Right kidney (tissue), 9 donors: ENCODE measurements at places on chromosomes 2 and 18.
A peak's percentile ranks its signal among the peaks of the same experiment; 100 is the strongest.

DNA sequence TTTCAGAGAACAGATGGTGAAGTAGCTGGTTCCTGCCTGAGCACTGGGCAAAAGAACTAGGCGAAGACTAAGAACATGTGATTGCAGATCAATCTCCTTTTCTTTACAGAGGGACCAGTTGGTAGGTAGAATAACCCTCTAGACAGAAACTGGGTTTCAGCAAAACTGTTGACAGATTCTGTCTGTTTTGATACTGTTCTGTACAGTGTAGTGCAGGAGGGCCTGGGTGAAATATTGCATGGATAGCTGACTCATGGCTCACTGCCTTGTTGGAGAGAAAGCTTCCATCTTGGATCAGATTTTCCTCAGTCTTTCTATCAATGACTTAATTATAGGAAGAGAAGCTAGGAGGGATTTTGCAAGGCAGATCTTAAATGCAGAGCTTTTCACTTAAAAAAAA, 95.8 kb downstream of the ZNF532 start:
- DNase-seq: no peak

DNA sequence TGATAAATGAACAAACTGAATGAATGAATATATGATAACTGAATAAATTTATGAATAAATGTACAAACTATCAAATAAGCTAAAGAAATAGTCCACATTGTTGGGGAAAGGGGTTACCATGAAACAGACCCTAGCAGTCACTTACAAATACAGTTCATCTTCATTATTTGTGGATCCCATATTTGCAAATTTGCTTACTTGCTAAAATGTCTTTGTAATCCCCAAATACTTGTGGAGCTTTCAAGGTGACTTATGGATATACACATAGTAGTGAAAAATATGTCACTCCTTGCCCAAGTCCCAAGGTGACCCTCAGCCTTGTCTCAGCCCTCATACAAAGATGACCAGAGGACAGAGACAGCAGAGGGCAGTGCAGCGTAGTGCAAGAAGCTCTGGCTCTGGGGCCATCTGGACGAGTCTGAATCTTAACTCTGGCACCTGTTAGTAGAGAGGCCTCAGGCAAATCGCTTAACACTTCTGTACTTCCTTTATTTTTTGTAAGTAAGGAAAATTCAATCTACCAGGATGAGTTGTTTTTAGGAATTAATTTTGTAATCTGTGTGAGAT, 3.1 kb downstream of the PAIP2B start:
- no peak for DNase-seq

- DNase-seq: no peak
Observed at GRCh38 chr2:42567364-42567763, 1.1 kb upstream of the MTA3 start.

- DNase-seq: peak; percentile 90
Observed at GRCh38 chr18:58044370-58045241, 580 bp downstream of the NEDD4L start.
